Fibroblast of villous mesenchyme (primary cell): ENCODE measurements at places on chromosomes 3 and 15. TPM values are rescaled to one million over a fixed set of nuclear protein-coding genes. Genes with fewer than 3 reads are reported as not detected.

Gene TRIM59
- 29.6 and 47.5 TPM in 2 replicates for total RNA-seq

Gene ACKR4
- total RNA-seq = 2.9 and 9.5 TPM in 2 replicates

Gene ETV5
- 43.8 and 54.8 TPM in 2 replicates for total RNA-seq

Gene TMEM108
- total RNA-seq = under 0.01 and 0.32 TPM in 2 replicates

Gene RLBP1
- not detected in 2 replicates for total RNA-seq

Gene RETNLB
- not detected in 2 replicates for total RNA-seq

Gene PYGO1
- 9.0 and 12.5 TPM in 2 replicates for total RNA-seq

Gene NUP210
- under 0.01 TPM in 1 of 2 replicates, not detected in the other for total RNA-seq

Gene FILIP1L
- 146 and 213 TPM in 2 replicates for total RNA-seq

Gene PEX11A
- 3.9 and 8.2 TPM in 2 replicates for total RNA-seq
